ENCODE measurements at places on chromosomes 1 and 21.

DNA sequence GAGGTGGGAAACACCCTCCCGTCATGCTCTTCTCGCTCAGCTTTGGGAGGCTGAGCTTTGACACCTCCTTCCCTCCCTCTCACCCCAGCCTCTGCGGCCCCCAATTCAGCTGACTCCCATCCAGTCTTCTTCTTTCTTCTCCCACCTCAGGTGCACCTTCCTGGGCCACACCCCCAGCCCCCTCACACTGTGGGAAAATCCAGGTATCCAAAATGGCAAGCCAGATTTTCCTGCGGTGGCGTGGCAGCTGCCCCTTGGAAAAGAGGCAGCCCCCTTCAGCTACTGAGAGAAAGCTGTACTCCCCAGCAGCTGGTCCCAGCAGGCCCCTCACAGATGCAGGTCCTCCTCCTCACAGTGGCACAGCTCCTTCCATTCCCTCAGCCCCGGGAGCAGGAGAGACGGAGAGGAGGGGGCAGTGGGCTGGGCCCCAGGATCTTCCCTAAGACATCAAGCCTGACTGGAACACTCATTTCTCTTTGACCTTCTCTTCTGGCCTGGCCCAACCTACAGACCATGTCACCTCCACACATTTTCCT lies 61.6 kb downstream of the OPTC start:
- DNase-seq, result no peak

- DNase-seq, result peak; percentile 72
Observed at GRCh38 chr1:2821966-2822620, 20.6 kb upstream of the TTC34 start.

- no peak for DNase-seq
Observed at GRCh38 chr1:4626061-4626460, 28.3 kb upstream of the AJAP1 start.

DNA sequence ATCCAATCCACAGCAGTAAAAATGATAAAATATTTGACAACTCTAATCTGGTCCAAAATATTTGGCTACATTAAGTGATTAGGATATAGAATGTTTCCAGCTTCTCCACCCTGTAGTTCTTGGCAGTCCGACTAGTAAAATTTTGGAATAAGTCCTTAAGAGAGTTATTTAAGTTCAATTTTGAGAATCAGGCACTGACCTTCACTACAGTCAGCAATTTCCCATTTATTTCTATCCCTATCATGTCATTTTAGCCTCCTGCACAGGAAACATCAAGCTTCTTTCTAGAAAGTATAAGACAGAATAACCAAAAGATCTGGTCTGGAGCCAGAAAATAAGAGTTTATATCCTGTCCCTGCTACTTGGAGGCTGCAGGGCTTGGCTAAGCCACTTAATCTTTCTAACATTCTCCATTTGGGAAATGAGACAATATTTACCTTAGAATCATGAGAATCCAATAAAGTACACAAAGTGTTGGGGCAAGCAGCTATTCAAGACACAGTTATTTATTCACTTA lies 162.2 kb downstream of the DPYD start:
- no peak for DNase-seq

DNA sequence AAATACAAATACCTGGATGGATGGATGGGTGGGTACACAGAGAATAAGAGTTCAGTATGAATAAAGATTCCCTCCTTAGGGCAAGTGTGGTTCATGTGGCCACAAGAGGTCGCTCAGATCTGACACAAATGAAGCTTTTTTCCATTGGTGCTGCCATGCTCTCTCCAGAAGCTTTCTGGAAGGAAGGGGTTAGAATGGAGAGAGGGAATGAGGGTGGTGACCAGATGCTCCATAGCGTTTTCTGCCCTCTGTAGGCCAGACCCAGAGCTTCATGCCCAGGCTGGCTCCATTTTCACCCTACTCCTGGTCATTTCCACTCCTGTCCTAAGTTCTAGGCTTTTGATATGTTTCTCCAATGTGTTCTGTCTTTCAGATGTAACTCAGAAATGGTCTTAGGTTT lies 3.3 kb upstream of the FCRL6 start:
- DNase-seq, result no peak

DNA sequence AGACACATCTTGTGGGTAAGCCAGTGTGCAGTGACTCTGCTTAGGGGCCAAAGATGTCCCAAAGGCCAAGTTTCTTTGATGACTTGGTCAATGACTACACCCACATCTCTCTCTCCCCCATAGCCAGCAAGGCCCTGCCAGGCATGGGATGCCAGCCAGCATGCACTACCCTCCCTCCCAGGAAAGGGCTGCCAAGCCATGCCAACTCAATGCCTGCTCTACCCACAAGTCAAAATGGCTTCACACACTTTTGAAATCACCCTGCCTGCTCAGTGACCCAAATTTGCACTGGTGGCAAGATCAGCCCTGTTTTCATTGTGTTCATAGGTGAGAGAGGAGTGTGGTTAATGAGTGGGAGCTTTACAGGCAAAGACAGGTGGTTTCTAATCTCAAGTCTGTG lies 112.5 kb downstream of the MATN1 start:
- no peak for DNase-seq

GRCh38 chr1:176602388-176603004 lies 139.5 kb downstream of the PAPPA2 start:
- no peak for DNase-seq

Data from activated naive CD8-positive, alpha-beta T cell treated with anti-CD3 and anti-CD28 coated beads, Interleukin-2, amount 10 ng/mL, durations not matched to agents 7 days and 5 days (primary cell).